ENCODE measurements at places on chromosomes 13 and 19.
A peak's percentile ranks its signal among the peaks of the same experiment; 100 is the strongest.

DNA sequence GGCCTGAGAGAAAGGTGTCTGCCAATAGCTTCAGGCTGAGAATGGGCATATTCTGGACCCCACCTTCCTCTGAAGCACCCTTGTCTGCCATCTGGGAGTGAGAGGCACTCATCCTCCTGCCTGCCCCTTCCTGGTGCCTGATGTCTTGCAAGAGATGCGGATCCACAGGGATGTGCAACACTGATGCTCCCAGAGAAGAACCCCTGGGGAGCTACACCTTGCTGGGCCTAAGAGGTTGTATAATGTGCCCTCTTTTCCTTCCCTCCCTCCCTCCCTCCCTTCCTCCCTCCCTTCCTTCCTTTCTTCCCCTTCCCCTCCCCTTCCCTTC is 34.6 kb downstream of the ADPRHL1 start:
- no peak for DNase-seq

DNA sequence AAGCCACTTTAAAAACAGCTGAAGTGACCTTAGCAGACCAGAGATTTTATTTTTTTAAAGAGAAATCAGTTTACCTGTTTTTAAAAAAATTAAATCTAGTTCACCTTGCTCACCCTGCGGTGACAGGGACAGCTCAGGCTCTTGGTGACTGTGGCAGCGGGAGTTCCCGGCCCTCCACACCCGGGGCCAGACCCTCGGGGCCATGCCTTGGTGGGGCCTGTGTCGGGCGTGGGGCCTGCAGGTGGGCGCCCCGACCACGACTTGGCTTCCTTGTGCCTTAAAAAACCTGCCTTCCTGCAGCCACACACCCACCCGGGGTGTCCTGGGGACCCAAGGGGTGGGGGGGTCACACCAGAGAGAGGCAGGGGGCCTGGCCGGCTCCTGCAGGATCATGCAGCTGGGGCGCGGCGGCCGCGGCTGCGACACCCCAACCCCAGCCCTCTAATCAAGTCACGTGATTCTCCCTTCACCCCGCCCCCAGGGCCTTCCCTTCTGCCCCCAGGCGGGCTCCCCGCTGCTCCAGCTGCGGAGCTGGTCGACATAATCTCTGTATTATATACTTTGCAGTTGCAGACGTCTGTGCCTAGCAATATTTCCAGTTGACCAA is 10.8 kb downstream of the PLPPR3 start:
- DNase-seq, result no peak

- no peak for DNase-seq
Measured at GRCh38 chr13:75661443-75661842, 25.3 kb downstream of the LMO7 start.

DNA sequence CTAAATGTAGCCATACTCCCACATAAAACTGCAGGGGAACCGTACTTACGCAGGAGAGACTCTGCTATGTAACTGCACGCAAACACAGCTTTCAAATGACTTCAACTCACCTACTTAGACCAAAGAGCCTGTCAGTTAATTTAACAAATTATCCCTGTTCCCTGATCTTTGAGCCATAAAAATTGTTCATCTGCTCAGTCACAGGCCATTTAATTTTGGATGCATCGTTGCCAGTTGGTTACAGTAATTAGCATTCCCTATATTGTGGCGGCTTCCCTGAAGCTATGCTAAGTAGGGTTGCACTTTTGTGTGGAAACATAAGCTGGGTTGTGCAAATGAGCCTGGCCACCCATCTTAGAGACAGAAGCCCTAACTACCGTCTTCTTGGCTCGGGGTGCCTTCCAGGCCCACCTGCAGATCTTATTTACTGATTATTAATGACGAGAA is 21.2 kb upstream of the OBI1 start:
- no peak for DNase-seq

DNA sequence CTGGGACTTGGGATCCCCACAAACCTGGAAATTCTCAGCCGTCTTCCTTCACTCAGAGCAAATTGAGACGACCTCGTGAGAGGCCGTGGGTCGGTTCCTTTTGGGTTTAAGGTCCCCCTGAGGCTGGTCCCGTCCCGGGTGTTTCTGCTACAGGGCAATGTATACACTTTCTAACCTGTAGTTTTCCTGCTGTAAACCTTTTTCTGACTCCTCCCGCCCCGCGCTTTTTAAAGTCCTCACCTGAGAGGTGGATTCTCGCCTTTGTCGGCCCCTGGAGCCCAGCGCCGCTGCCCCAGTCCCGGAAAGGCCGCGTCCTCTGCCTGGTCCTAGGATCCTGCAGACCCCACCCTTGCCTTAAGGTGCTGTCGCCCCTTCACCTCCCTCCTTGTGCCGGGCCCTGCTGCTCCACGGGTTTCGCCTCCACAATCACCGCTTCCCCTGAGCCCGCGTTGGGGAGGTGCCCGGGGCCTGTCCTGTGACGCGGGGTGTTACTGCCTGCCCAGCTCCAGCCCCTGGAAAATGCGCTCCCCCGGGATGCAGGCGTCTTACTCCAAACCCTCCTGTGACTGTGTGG is 391 bp downstream of the ZNF761 start:
- peak; percentile 1 for DNase-seq

DNA sequence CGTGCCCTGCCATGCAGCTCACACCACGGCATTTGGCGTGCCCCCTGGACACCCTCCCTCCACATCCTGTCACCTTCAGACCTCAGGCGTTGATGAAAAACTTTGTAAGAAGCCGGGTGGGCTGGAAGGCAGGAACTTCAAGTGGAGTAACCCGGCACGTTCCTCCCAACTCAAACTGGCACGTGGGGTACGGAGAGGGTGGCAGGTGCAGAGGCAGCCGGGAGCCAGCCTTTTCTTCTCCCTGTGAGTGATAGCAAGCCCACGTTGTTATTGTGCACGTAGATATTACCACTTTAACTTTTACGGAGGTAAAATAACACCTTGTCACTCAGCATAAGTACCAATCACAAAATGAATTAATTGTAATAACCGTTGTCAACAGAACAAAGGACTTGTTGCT is 198.0 kb downstream of the ZNF536 start:
- DNase-seq, result no peak

DNA sequence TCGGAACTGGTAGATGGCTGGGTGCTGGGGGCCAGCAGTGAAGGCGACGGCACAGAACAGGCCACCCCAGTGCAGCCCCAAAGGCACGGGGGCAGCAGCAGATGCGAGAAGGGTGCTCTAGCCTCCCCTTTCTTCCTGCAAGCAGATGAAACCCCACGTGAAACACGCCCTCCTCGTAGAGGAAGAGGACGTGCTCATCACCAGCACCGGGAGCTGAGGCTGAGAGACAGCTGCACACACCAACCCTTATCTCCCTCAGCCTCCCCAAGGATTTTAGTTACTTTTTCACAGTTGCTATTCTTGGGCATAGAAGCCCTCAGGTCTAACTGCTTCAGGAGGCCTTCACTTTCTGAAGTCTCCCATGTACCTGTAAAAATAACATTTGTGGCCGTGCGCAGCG is 11.9 kb downstream of the ZNF787 start:
- no peak for DNase-seq

DNA sequence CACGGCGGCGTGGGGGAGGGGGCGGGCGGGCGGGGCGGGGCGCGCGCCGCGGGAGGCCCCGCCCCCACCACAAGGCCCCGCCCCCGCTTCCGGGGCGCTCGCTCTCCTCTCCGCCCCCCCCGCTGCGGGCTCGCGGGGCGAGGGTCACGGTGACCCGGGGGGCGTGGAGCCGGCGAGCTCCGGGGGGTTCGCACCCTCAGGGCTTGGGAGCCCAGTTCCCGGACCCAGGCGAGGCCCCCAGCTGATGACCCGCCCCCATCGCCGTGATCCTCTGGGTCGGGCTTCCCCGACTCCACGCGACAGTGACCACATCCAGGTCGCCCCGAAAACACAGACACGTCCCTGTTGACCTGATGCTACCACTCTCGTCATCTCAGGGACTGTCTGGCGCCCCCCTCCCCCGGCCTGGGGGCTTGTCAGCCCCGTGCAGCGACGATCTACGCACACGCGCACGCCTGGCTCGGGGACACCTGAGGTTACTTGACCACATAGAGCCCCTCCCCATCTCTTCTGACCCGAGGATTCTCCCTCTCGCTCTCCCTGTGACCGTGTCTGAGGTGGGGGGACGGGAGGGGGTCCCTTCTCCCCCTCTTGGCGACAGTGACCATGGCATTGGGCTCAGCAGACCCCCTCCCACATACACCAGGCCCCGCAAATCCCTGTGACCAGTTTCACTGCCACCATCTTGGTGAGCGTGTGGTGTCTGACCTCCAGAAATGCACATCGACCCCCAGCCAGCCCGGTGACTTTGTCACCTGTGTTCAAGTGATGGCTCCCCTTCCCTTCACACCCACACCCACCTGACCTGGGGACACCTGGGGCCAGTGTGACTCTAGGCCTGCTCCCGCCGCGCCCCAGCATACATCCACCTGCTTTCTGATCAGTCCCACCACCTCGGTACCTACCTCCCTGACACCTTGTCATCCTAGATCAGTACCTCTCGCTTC is 670 bp downstream of the MAP2K7 start:
- DNase-seq, result peak; percentile 45

- DNase-seq, result no peak
Measured at GRCh38 chr13:27139565-27139964, 32.0 kb downstream of the USP12 start.

DNA sequence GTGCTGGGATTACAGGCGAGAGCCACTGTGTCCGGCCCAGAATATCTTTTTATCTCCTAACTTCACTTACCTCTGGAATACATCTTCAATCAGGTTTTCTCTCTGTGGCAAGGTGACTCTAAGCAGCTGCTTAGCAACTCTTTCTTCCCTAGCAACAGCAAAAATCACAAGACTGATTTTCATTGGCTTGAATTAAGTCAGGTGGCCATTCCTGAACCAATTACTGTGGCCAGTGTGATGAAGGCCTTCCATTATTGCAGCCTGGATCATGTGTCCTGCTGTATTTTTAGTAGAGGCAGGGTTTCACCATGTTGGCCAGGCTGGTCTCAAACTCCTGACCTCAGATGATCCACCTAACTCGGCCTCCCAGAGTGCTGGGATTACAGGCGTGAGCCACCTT is 9.0 kb upstream of the LTBP4 start:
- DNase-seq, result peak; percentile 57

- DNase-seq, result no peak
Measured at GRCh38 chr13:29902632-29903305, 52.4 kb upstream of the UBL3 start.

DNA sequence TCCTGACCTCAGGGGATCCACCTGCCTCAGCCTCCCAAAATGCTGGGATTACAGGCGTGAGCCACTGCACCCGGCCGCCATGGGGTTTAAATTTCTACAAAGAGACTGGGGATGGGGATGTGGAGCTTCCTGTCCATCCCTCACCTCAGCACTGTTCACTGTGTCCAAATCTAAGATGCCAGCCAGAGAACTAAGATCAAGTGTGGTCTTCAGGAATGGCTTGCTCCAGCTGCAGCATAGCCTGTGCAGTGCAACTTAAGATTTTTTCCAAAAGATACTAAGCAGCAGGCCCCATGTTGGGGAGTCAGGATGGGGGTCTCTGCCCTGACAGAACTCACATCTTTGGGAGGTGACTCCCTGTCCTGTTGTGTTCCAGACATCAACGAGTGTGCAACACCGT is 9.3 kb downstream of the ADGRE5 start:
- no peak for DNase-seq

DNA sequence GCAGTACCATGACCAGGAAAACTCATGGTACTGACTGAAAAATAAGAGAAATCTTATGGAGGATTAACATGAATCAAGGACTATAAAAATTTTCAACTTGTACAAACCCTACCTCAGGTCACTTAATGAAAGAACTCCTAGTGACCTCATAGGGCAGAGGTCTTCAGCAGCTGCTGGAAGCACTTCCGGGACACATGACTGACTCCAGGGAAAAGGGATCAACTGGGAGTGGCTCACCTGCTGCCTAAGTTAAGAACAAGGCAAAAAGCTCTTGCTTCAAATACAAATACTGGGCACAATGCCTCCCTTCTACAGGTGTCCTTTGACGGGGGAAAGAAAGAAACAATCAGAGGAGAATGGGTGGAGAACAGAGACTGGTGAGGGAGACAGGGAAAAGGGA is 18.6 kb downstream of the DOCK9 start:
- no peak for DNase-seq

GRCh38 chr13:75717525-75717924 is 81.4 kb downstream of the LMO7 start:
- DNase-seq, result no peak

DNA sequence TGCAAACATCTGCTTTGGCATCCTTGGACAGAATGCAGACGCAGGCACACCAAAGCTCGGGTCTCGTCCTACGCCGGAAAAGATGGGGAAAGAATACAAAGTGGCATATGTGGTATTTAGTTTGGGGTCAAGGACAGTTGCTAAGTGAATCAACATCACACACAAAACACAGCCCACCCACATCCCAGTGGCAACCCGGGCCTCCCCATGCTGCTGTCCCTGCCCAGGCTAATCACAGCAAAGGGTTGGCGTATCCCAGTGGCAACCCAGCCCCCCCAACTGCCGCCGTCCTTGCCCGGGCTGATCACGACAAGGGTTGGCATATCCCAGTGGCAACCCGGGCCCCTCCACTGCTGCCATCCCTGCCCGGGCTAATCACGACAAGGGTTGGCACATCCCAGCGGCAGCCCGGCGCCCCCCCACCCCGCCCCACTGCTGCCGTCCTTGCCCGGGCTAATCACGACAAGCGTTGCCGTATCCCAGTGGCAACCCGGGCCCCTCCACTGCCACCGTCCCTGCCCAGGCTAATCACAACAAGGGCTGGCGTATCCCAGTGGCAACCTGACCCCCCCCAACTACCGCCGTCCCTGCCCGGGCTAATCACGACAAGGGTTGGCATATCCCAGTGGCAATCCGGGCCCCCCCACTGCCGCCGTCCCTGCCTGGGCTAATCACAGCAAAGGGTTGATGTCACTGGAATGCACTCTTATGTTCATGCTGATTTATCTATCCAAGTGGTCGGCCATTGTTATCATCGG is 167.8 kb upstream of the SOX1 start:
- DNase-seq, result no peak

DNA sequence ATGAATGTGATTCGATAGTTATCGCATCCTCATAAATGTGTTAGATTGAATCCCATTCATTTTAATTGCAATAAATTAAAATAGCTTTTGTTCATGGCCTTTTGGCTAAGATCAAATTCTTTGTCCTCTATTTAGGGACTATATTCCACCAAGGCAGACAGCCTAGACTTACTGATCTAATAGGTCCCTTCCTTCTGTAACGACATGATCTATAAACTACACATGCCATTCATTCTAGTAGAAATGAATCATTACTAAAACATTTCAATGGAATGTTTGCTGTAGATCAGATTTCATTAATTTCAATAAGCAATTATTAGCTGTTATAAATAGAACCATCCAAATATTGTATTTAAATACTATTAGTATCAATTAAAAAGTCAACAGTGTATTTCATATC is 526.6 kb upstream of the KLHL1 start:
- no peak for DNase-seq

GRCh38 chr13:110636701-110637201 is 21.4 kb downstream of the NAXD start:
- no peak for DNase-seq

- no peak for DNase-seq
Measured at GRCh38 chr19:7444042-7444441, 44.8 kb downstream of the PEX11G start.

DNA sequence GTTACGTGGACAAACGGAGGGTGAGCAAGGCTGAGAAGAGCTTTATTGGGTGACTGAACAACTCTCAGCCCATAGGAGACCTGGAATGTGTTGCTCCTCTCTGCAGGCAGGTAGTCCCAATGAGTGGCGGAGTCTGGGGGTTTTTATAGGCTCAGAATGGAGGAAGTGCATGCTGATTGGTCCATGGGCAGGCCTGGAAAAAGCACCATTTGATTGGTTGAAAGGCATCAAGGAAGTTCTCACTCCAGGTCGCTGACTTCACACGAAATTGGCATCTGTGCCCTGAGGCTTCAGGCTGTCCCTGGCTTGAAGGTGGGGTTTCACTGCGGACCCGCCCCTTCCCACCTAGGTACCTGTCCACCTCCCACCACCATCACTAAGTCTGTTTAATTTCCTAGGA is 65.4 kb downstream of the SPATA13 start:
- no peak for DNase-seq
